ENCODE measurements at places on chromosomes 3 and 15.

GRCh38 chr15:89459271-89460038, 36.9 kb downstream of the RHCG start:
- no peak for DNase-seq

DNA sequence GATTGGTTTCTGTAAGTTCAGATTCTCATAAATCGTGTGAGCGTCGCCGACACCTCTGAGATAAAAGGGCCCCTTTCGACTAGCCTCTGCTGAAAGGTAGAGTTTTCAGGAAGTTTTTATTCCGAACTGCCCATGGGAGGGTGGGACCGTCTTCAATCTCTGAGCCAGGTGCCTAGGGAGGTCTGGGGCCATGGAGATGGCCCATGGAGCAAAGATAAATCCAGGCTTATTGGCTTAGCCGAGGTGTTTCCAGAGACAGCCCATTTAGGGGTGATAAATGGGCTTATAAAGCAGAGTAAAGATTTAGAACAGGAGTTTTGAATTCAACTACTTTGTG, 442 bp downstream of the QTRT2 start:
- DNase-seq, result no peak

GRCh38 chr3:10763817-10764258, 52.2 kb upstream of the SLC6A11 start:
- DNase-seq, result no peak

GRCh38 chr3:195820901-195821300, 9.2 kb upstream of the MUC4 start:
- no peak for DNase-seq

- no peak for DNase-seq
These were observed 59.4 kb downstream of the HACD2 start for GRCh38 chr3:123525433-123525832.

DNA sequence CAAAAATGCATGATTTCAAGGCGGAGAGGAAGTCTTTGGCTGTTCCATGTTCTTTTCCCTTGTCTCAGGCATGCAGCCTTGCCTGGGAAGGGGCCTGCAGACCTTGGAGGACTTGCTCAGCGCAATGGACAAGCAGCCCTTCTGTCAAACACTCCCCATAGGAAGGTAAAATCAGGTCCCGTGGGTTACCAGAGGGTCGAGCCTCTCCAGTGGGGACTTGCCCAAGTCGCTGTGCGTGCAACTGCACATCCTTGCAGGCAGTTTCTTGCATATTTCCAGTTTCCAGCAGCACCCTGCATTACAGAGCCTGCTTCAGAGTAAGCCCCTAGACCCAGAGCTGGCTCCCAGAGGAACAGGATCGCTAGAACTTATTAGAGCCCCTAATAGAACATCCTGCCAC, 75.5 kb upstream of the KLF13 start:
- no peak for DNase-seq

DNA sequence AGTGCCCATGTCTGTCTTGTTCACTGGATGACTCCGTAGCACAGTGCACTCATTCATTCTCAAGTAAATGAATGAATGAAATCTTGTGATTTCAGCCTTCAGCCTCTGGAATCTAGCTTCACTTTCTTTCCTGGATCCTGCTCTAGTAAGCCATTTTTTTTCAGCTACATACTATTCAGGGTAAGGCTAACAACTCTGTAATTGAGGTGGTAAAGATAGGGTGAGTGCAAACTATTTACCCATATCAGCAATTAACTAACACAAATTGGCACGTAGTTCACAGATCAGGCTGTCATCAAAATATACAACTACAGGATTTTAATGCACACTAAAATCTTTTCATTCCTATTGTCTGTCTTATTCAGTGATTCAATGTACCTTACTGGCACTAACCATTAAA, 195.1 kb upstream of the SLC2A2 start:
- DNase-seq, result no peak

GRCh38 chr3:1609416-1609815, 489.2 kb upstream of the CNTN4 start:
- no peak for DNase-seq

Measured in immature natural killer cell (primary cell).